AG09309 (cell line): ENCODE measurements at places on chromosomes 11 and 22.

- DNase-seq: no peak
Observed at GRCh38 chr11:115257678-115258077, 246.5 kb downstream of the CADM1 start.

GRCh38 chr11:26032241-26032640 is 299.7 kb upstream of the ANO3 start:
- no peak for DNase-seq

DNA sequence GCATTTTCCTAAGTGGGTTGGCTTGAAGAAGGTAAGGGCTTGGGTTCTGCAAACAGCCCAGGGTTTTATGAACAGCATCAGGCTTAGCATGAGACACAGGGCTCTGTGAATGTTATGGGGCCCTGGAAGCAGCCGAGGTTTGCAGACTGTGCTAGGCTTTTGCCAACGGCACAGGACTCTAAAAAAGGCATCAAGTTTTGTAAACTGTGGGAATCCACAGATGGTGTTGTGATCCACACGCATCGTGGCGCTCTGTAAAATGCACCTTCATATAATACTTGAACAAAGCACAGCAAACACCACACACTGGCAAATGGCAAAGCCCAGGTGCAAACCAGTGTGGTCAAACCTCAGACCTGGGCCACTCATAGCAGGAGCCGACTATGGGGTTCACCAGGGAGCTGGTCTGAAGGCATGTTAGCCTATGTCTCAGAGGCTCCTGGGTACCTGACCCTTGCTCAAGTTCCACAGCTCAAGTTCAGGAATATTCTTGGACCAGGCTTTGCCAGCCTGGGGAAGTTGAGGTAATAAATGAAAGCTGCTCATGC is 2.4 kb upstream of the SLCO2B1 start:
- DNase-seq: no peak

GRCh38 chr22:25393121-25393805 is 171.2 kb upstream of the GRK3 start:
- DNase-seq: no peak

- peak; percentile 28 for DNase-seq
Observed at GRCh38 chr11:123062892-123063825, 1.2 kb upstream of the HSPA8 start.

DNA sequence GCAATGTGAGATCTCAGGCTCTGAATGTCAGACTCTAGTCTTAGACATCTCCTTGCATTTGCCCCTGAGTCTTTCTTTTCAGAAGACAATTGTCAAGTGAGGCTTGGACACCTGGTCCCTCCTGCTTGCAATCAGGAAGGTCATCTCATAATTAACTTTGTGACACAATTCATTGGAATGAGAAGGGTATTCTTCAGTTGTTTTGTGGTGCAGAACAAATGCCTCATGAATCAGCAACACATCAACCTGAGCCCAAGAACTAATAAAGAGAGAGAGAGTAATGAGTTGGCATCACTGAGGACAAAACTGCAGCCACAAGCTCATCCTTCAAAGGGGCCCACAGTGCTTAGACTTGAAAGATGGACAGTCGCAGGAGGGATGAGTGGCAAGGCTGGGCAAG is 375.8 kb downstream of the INSC start:
- DNase-seq: no peak

GRCh38 chr11:86926975-86927374 is 28.2 kb downstream of the FZD4 start:
- no peak for DNase-seq

DNA sequence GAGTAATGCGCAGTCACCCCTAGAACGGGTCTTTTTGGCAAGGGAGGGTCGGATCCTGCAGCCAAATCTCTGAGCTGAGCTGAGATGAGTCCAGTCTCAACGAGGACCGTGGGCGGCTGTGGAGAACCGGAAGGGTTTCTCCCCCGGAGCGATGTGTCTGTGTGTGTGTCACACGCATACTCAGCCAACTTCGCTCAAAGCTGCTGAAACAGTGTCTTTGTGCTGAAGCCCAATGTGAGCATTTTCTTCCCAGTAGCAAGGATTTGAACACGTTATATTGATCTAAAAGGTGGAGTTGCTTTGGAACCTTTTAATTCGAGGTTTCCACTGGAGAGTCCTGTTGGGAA is 1.4 kb upstream of the CELSR1 start:
- no peak for DNase-seq

DNA sequence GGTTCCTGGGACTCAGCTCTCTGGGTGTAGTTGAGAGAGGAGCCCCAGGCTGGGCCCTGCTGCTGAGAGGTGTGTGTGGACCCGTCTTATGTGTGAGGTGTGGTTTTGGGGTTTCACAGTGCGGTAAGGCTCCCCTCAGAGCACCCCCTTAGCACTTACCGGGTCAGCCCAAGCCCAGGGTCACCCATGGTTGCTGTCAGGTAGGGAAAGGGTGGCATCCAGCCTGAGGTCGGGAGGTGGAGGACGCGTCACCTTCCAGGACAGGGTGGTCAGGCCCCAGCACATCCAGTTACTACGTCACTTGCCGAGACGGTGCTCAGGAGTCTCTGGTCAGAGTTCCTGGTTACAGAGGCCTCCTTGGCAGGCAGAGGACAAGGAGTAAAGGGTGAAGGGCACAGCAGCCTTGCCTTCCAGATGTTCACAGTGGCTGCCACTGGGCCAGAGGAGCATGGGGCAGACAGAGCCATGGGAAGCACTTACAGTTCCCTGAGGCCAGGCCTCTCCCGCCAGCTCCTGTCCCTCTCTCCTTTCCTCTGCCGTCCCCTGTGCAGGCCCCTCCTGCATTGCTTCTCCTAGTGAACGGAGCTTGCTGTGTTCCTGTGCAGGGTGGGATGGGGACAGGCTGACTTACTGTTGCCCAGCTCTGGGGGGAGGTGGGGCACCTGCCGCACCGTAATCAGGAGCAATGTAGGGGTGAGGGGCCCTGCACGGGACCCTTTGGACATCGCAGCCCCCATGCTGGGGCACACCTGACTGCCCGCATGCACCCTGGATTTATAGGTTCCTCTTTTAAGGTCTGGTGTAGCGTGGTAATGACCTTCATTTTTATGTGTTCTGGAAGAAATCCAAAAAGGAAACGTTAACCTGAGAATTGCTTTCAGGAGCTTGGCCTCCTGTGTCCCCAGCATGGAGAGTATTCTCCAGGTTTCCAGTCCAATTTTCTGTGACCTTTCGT is 285.9 kb downstream of the TBC1D22A start:
- no peak for DNase-seq

GRCh38 chr11:65438257-65439151 is 15.9 kb downstream of the NEAT1 start:
- DNase-seq: no peak

- DNase-seq: no peak
Observed at GRCh38 chr11:63841554-63841953, 2.6 kb downstream of the MARK2 start.
